ENCODE measurements at places on chromosomes 16 and 17.

DNA sequence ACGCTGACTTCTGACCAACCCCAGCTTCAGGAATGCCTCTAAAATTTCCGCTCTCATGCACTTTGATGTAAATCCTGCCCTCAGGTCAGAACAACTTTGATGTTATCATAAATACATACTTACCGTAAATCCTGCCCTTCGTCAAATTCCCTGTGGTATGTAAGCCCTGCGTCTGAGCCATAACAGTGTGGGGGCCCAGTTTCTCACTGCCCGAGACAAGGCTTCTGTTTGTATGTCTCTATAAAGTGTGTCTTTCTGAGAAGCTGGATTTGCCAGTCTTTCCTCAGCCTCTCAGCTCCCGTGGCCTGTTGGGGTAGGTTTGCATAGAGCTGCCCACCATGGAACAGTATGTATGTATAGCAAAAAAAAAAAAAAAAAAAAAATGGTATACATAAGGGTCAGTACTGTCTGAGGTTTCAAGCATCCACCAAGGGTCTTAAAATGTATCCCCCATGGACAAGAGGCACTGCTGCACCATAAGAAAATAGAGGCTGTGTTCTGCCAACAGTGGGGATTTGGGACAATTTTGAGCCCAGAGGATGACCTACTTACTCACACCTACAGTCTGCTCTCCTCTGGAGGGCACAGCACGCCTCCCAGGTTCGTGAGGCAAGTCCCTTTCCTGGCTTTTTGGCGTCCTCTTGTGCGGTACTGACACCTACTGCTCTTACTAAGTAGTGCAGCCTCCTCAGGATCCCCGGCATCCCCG lies 17.5 kb downstream of the PRMT7 start:
- peak; percentile 97 for DNase-seq

DNA sequence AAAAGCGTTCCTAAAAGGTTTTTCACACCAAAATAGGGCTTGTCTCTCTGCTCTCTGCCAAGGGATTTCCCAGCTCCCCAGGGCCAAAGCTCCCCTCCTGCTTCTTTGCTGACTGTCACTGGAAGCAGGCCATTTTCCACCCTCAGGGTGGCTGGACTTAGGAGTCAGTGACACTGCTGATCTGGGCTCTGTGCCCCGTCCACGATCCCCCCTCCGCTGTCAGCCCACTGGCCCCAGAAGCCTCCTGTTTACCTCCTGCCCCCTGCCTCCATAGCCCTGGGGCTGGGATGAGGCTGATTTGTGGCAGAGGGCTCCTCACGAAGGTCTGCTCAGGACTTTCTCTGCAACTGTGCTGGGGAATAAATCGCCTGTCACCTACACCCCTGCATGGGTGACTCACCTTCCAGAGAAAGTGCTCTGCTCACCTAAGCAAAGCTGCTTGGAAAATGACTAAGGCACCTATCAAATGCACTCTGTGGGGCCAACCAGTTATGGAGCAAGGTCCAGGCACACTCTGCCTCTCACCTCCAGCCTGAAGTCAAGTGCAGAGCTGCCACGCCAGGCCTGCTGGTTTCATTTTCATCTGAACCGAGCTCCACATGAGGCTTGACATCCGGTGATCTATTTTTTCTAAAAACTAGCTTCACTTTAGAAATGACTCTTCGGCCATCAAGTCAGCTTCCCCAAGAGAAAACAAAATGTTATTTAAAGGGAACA lies 4.9 kb downstream of the MAP3K14 start:
- peak; percentile 64 for DNase-seq

DNA sequence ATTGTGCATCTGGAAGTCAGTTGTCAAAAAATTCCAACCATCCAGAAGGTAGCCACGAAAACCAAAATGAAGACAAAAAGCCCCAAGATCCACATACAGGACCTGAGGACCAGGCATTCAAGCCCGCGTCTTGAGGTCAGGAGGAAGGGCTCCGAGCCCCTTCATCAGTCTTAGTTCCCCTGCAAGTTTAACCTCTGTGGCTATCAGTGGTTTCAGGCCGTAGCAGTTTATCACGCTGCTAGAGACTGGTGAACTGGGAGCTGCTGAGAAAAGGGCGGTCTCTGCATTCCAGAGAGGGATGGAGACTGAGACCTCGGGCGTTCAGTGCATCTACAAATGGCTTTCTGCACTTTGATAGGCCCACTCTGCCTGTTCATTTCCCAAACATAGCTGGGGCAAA lies 70.6 kb downstream of the IRF8 start:
- peak; percentile 22 for DNase-seq

- DNase-seq = no peak
These were observed 3.9 kb downstream of the GNAO1 start for GRCh38 chr16:56195151-56195550.

DNA sequence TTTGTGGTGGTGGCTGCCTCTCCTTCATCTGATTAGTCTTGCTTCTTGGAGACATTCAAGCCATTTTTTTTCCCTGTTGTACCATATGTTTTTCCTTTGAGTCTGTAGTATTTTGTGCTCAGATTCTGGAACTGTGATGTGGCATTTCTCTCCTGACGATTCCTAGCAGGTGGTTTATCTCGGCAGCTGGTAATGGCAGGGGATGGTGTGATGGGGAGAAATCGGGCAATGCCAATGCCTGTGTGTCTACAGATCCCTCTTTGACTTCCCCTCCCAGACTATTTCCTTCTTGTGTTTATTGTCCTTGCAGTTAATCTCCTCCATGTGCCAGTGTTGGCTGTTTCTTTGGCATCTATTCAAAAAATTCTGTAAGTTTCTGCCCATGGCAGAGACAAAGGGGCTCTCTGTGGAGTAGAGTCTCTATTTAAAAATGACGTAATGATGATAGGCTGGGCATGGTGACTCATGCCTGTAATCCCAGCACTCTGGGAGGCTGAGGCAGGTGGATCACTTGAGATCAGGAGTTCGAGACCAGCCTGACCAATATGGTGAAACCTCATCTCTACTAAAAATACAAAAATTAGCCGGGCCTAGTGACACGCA lies 90.2 kb upstream of the ERCC4 start:
- no peak for DNase-seq

GRCh38 chr17:49379926-49380325 lies 17.9 kb upstream of the ZNF652 start:
- DNase-seq = no peak

GRCh38 chr16:48067388-48067787 lies 88.4 kb downstream of the ABCC12 start:
- DNase-seq = no peak

DNA sequence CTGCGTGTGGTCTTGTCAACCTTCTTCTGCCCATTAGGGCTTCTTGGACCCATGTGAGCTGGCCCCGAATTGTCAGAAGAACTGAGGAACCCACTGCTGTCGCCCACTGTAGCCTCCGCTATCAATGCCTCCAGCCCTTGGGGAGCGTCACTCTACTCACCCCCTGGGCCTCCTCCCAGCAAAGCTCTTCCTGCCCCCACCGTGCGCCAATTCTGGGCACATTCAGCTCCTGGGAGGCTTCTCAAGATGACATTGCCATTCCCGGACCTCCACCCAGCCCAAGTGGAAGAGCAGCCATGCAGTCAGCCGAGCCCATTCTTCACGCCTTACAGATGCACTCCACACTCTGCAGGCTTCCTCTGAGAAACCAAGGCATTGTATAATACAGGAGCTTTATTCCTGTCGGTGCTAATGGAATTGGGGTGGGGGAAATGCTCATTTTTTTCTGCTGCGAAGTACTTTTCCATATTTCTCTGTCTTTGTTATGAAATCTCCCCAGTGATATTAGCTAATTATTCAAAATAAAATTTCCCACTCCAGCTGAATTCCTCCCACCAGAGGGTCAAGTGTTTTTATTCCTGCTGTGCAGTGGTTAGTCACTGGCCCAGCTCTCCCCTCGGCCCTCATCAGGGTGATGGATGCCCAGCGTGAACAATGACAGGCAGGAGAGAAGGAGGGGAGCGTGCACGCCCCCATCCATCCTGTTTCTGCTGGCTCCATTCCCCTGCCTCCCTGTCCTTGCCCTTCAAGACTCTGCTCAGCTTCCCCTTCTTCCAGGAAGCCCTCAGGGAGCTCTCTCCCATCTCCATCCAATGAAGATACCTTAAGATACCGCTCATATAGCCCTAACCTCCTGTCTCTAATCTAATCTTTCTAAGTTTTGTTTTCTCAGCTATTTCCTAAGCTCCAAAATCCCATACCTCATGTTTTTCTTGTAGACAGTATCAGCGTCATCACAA lies 87.7 kb downstream of the C16orf95 start:
- DNase-seq = no peak

Measured in mesendoderm (in vitro differentiated cells).